NAMALWA (cell line): ENCODE measurements at places on chromosomes 2 and 18.

- DNase-seq, result no peak
Observed at GRCh38 chr2:5472673-5473072, 219.5 kb upstream of the SOX11 start.

DNA sequence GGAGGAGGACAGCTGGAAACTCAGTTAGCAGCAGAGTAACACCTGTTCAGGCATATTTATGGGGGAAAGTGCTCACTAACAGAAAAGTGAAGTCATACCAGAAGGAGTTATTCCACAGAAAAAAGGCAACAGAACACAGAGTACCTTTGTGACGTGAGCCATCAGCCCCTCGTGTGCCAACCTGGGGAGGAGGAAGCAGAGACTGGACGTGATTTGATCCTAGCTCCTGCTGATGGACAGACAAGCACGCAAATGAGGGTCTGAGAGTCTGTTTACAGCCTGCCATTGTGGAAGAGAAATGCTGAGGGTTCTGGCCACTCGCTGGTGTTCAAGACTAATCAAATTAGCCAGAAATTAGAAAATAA, 120.7 kb downstream of the ZNF521 start:
- no peak for DNase-seq

GRCh38 chr2:229489016-229489415, 217.9 kb upstream of the PID1 start:
- no peak for DNase-seq

- no peak for DNase-seq
Observed at GRCh38 chr2:99422599-99422998, 67.2 kb downstream of the REV1 start.

DNA sequence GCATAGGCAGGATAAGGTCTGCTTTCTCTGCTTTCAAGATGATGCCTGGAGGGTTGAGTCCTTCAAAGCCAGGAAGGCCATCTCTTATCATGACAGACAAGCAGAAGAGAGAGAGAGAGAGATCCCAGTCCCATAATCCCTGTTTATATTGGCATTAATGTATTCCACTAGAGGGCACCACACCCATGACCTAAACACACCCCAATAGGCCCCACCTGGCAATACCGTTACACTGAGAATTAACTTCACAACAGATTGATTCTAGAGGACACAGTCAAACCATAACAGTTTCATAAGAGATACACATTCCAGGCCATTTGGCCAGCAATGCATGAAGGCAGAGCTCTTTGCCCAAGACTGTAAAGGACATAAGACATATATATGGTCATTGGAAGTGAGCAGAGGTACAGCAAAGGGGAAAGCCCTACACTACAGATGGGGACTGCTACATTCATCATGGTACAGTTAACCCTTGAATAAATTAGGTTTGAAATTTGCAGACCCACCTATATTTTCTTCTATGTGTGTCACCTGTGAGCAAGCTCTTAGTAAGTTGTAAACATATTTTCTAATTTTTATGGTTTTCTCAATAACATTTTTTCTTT, 1516.1 kb downstream of the RPIA start:
- peak; percentile 82 for DNase-seq

- DNase-seq, result peak; percentile 27
Observed at GRCh38 chr2:26838121-26838906, 9.6 kb upstream of the DPYSL5 start.

- no peak for DNase-seq
Observed at GRCh38 chr2:8089596-8089995, 592.3 kb upstream of the ID2 start.

GRCh38 chr18:5295231-5295920, at the start of gene ZBTB14:
Gene ZBTB14 (minus strand): TSS chr18:5295726. CDS start chr18:5293246, 2,480 bp downstream.
- DNase-seq, result peak; percentile 67

- DNase-seq, result no peak
Observed at GRCh38 chr2:85851253-85852151, 37.3 kb downstream of the ST3GAL5 start.

DNA sequence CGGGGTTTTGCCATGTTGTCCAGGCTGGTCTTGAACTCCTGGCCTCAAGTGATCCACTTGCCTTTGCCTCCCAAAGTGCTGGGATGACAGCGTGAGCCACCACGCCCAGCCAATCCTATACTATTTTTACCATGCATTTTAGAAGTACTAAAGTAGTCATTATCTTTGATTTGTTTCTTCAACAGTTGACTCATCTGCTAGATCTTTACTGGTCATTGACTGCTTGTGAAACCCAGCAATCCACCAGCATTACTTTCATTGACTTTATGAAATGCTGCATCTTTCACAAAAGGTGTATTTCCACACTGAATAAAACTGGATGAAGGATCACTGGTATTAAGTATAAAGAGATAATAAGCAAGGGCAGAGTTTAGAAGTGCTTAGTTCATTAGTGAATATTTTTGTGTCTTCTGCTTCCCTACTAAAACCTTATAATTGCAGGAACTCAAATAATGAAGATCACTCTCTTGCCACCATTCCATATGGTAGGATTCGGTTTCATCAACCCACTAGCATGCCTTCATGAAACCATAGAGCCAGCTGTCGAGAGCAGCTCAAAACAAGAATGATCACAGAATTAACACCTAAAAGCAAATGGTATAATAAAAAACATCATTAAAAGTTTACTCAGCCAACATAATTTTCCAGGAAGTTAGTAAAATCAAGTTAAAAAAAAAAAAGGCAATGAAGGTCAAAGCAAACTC, 33.1 kb downstream of the IRS1 start:
- DNase-seq, result no peak

- DNase-seq, result peak; percentile 22
Observed at GRCh38 chr2:9205486-9205885, 1.1 kb upstream of the ASAP2 start.
